ENCODE measurements at places on chromosomes 2 and 18.

DNA sequence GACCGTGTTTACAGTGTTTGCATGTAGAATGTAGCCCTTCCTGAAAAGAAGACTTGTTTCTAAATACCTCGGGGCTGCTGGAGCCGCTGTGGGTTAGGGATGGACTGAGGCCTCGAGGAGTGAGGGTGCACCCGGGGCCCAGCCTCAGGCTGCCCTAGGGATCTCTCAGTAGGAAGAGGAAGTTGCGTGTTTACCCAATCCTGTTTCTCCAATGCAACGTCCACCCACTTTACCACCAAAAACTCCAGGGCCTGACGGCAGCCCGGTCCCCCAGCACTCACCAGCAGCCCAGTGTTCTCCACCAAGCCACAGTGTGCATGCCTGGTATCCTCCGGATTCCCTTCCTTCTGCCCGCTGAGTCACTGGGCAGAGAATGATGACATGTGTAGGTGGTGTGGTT is 255.8 kb downstream of the GLI2 start:
- no peak for DNase-seq

DNA sequence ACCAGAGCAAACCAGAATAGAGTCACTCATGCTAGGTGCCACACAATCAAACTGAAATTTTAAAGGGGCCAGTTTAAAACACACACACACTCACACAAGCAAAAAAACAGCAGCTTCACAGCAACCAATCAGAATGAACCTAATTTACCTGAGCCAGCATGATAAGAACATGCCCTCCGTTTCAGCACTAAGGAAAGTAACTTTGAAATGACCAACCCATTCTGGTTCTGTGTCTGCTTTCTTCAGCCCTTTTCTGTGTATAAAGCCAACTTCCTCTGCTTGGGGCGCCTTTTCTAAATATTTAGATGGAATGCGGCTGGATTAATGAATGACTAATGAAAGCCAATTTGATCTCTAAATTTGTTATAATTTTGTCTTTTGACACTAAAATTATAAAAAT is 629.1 kb downstream of the ZEB2 start:
- DNase-seq = no peak

DNA sequence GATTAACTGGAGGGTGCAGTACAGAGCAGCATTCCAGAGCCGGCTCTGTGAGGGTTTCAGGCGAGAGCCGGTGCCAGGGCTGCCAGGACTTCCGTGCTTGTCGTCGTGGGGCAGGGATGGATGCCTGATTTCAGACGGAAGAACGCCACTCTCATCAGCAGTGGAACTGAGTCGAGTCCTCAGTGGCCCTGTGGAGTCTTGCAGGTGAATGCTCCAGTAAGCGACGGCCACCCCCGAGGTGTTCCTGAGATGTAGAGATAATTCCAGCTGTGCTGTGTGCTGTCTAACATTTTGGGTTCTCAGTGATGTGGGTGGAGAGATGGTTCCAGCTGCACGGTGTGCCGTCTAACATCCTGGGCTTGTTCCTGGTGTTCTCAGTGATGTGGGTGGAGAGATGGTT is 103.1 kb upstream of the ALKAL2 start:
- no peak for DNase-seq

GRCh38 chr2:73003027-73003426 is 68.5 kb downstream of the SFXN5 start:
- DNase-seq = no peak

DNA sequence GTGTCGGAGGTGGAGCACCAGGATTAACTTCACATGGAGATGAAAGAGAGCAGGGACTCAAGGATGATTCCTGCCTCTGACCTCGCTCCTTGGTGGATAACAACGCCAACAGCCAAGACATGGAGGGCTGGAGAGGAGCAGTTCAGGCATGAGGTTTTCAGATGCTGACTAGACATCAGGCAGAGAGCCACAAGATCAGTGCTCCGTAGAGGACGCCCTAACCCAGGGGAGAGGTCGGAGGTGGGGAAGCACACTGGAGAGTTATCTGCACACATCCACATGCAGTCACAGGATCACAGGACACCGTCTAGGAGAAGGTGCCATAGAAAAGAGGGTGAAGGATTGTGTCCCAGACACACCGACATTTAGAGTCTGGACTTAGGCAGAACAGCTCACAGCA is 344.3 kb downstream of the EIPR1 start:
- no peak for DNase-seq

- DNase-seq = no peak
Observed at GRCh38 chr2:71631411-71631931, 178.1 kb downstream of the DYSF start.

Measured in SW 1271 (cell line).